ENCODE measurements at places on chromosomes 4 and X.
A peak's percentile ranks its signal among the peaks of the same experiment; 100 is the strongest.

DNA sequence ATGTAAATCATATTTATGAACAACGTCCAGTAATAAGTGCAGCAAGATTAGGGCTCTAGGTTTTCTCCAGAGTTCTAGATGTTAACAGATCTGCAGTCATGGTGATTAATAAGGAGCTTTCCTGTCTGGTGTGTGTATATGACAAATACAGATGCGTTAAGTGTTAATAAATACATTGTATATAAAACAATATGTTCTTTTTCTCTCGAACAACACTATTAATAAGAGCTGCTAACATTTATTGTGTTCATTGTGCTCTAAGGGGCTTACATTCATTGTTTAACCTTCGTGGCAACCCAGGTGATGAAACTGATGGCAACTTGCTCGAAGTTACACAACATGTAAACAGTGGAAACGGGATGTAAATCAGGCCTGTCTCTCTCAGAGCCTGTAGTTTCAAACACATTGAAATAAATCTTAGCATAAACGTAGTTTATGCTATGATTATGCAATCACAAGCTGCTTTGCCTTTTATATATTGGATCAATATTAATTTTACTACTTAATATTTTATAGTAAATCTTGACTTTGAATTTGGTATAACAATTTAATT lies 547 bp upstream of the CLGN start:
- no peak for DNase-seq

DNA sequence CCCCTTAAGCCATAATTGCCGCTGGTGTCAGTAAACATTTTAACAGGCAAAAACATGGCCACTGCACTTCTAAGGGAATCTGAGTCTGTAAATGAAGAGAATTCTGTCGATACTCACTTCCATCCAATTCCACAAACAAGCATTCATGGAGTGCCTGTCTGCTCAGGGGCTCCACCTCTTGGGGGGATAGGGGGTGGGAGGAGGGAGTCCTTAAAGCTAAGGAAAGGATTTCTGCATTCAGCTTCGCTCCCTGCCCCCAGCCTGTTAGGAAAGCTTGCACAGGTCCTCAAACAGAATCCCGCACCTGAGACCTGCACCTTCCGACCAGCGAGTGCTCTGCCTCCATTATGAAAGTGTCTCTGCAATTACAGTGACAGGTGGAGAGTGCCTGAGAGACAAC lies 130.2 kb upstream of the KIT start:
- DNase-seq, result no peak

- no peak for DNase-seq
Observed at GRCh38 chr4:30610361-30610760, 109.8 kb upstream of the PCDH7 start.

DNA sequence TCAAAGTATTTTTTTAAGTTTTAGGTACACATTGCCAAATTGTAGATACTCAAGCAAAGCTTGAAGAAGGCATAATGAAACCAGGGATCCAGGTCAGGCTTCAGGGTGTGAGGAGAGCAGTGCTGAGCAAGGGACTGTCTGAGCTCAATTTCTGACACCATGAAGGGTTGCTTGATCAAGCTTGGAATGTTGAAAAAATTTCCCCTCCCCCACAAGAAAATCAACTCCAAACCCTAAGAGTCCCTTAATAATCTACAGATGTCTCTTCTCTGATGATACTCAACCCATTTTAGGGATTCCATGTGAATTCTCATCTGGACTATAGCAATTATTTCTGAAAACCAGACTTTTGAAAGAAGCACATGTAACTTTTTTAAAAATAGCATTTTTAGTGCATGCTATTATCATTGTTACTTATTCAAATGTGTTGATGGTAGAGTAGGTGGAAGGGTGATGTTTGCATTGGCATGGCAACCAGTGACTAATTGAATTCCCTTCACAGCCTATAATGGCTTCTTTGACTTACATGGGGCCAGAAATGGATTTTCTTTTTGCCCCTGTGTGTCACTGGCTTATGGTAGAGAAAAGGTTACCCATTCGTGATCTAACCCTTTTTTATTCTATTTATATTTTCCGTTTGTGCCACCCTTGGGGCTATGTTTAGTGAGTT lies 252.0 kb downstream of the FBXW7 start:
- DNase-seq, result no peak

DNA sequence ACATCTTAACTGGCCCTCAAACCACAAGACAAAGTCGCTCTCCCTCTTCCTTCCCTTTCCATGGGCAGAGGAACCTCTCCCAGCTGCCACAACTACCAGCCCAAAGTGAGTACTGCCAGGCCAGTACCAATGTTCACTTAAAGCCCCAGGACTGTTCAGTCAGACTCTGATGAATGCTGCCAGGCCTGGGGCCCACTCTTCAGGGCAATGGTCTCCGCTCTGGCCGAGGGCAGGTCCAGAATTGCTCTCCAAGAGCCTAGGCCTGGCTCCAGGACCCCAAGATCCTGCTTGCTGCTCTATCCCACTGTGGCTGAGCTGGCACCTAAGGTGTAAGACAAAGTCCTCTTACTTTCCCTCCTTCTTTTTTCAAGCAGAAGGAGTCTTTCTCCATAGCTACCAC lies 790.9 kb downstream of the KLHL13 start:
- DNase-seq, result no peak

DNA sequence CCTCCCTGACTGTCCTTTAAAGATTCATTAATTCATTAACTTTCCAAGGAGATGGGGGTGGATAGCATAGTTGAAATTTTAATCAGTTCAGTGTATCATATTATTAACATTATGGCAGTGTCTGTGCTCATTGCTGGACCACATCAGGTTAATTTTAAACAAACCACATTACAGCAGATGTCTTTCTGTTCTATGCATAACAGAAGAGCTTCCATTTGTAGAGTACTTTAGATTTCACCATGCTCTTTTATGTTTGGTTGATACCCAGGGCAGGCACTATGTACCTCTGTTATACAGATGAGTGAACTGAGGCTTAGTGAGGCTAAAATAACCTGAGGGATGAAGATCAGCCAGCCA lies 41.1 kb downstream of the AFF2 start:
- DNase-seq, result no peak

GRCh38 chrX:80432863-80433262 lies 12.6 kb downstream of the TENT5D start:
- DNase-seq, result no peak

- no peak for DNase-seq
Observed at GRCh38 chr4:29319663-29320340, 1400.4 kb upstream of the PCDH7 start.

DNA sequence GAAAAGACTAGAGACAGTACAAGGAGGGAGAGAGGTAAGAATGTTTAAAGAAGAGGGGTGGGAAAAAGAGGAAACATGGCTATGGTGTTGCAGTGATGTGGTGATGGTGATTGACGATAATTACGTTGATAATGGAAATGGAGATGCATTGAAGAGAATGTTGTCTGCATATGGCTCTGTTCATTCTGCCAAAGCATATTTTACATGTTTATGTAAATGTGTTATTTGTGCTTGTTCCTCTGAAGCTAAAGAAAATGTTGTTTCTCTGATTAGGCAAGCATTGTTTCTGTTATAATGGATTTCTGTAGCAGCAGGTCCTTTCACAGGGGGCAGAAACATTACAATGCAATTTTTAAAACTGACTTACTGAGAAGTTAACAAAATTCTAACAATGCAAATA lies 958.8 kb downstream of the CCSER1 start:
- no peak for DNase-seq

DNA sequence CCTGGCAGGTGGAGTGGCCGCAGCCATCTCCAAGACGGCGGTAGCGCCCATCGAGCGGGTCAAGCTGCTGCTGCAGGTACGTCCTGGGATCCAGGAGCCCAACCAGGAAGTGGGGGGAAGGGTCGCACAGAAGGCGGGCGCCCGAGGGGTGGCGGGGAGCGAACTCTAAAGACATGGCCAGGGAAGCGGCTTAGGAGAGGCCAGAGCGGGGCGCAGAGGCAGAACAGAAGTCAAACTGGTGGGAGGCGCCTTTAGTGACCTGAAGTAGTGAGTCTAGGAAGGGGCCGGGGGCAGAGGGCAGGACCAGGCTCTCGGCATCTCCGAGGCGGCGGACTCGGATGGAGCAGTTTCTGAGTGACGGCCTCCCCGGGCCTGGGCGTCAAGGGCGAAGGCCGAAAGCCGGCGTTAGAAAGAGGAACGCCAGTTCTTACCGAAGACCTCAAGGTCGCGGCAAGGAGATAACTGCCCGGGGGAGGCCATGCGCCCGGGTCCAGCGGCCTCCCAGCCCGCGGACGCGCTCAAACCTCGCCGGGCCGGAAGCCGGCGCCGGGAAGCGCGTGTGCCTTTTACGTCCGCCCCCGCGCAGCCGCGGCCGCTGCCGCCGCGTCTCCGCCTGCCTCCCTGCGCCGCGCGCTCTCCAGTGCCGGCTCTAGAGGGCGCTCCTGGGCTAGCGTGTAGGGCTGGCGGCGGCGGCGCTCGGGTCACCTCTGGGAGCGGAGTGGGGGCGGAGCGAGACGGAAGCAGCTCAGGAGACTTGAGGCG lies 488 bp downstream of the SLC25A5 start:
- peak; percentile 80 for DNase-seq

GRCh38 chr4:94961420-94961819 lies 203.7 kb downstream of the BMPR1B start:
- no peak for DNase-seq

GRCh38 chr4:3013323-3013722 lies 50.0 kb downstream of the GRK4 start:
- DNase-seq, result no peak

DNA sequence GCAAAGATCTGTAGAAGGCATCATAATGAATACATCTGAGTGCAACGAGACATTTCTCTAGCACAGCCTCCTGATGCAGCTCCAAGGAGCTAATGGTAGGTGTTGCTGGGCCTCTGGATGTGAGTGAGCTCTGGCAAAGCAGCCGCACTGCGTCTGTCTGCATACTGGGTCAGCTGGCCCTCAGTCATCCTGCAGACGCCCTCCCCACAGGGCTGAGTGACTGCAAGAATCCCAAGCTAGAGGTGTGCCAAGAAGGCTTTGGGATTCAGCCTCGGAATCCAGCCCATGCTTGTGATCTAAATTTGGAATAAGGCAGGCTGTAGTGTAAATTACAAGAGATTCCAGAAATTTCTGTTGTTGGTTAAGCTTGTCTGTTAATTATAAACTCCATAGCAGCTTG lies 18.5 kb downstream of the HERC3 start:
- DNase-seq, result no peak

DNA sequence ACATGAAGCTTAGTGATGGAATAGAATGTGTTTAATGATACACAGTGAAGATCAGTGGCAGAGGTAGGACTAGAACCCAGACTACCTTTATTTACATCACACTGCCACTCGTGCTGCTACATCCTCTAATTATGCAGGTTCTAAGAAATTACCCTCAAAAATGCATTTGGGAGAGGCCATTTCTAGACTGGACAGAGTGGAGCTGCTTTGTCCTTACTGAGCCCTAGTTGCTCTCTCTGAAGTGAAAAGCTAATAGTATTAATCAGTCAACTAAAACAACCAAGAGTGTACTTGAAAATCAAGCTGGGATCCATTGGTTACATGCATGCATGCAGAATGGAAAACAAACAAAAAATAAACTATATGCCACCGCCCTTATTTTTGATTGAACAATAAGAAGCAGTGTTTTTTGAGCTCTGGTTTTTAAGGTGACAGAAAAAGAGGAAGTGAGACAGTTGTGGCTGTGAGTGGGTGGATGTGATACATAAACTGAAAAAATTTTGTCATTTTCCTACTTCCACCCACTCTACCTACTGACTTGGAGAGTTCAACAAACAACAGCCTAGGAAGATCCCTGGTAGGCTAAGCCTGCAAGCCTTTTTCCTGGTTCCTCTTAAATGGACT lies 6.8 kb upstream of the VSIG4 start:
- peak; percentile 55 for DNase-seq

DNA sequence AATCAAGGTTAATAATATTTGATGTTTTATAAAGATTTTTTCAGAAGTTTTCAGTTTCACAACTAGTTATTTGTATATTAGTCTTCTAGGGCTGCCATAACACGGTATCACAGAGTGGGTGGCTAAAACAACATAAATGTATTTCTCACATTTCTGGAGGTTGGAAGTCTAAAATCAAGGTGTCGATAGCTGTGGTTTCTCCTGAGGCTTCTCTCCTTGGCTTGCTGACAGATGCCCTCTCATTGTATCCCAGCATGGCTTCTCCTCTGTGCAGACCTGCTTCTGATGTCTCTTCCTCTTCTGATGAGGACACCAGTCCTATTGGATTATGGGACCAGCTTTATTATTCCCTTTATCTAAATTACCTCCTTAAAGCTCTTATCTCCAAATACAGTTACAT lies 1456.6 kb downstream of the STIM2 start:
- no peak for DNase-seq

GRCh38 chr4:3708103-3708510 lies 58.1 kb upstream of the ADRA2C start:
- no peak for DNase-seq

DNA sequence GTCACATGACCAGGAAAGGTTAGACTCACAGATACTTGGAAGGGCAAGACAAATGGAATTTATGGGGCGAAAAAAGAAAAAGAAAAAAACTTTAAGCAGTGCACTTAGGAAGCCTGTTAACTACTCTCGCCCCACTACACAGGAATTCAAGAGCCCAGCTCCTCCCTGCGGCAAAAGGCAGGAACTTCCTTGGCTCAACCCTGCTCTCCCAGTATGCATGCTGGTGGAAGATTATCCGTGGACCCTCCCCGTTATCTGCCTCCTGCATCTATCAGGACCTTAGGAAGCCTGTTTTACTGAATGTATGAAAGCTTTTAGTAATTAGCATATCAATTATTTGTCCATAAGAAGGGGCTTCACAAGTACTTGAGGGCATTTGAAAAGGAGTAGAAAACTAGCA lies 40.1 kb upstream of the RPA4 start:
- no peak for DNase-seq

GRCh38 chr4:118916691-118917289 lies 28.1 kb downstream of the SYNPO2 start:
- no peak for DNase-seq

GRCh38 chr4:65401083-65401482 lies 269.2 kb downstream of the EPHA5 start:
- DNase-seq, result no peak

- no peak for DNase-seq
Observed at GRCh38 chr4:152083338-152083737, 322.5 kb upstream of the GATB start.

- DNase-seq, result no peak
Observed at GRCh38 chr4:100517864-100518341, at the start of gene EMCN. Gene EMCN (minus strand): TSS chr4:100518022. CDS start chr4:100517914, 108 bp downstream.

- no peak for DNase-seq
Observed at GRCh38 chr4:152565333-152565732, 29.4 kb upstream of the FBXW7 start.

- no peak for DNase-seq
Observed at GRCh38 chr4:1991087-1991486, 17.7 kb downstream of the NELFA start.

DNA sequence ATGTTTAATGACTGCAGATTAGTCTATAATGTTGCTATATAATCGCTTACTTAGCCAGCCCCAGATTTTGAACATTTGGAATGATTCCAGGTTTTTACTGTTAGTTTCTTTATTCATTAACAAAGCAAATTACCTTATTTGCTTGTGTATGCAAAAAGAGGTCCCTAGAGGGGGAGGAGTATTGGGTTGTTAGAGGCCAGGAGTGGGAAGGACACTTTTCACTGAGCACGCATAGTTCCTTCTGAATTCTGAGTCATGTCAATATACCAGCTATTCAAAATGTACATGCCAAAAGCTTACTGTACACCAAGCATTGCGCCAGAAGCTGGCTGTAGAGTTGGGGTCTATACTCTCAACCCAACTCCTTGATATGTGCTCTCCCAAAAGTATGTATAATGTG lies 5.1 kb upstream of the DGAT2L6 start:
- DNase-seq, result no peak

Data from CD4-positive, alpha-beta T cell treated with Interleukin-4 for 4 hours (primary cell).